ENCODE measurements at places on chromosomes 13 and 19.

DNA sequence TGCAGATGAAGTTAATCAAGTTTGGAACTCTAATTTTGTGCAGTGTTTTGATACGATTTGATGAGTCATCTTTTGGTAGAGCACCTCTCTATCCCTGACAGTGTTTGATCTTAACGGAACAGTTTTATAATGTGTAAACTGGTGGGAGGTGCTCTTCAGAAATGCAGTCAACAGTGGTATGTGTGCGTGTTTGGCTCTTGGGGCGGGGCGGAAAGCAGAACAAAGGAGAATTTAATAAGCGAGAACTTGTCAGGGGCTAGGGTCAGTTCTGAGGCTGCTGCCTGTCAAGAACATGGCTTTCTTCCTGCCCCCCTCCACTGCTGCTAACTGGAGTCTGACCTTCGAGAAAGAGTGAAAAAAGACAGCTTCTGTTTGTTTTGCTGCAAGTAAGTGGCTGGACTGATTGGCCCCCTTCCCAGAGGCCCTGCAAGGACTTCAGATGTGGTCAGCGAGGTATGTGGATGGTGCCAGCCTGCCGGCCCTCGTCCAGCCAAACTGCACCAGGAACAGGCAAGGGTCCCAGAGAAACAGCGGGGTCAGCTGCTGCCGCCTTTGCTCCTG, 40.8 kb downstream of the BBC3 start:
- no peak for DNase-seq

DNA sequence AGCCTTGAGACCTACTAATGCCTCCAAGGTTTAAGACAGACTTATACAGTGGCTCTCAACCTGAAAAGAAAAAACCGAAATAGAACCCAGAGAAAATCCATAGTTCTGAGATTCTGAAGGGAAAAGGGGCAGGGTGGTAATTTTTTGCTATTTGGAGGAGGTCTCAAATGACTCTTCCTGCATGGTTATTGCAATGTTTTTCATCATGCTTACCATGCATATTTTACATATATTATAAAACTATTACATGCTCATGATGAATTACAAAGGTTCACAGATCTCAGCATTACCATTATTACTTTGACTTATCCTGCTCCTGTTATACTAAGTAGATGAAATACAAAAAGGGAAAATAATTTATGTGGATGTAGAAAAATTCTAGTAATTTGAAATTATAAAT, 47.6 kb downstream of the N4BP2L2 start:
- no peak for DNase-seq

- no peak for DNase-seq
Measured at GRCh38 chr13:30857018-30857417, 49.1 kb upstream of the MEDAG start.

- peak; percentile 73 for DNase-seq
Measured at GRCh38 chr19:42295831-42296525, 6.0 kb upstream of the PRR19 start.

- DNase-seq, result no peak
Measured at GRCh38 chr13:91174886-91175501, 172.5 kb upstream of the MIR17HG start.

GRCh38 chr13:113802090-113802531, 43.1 kb downstream of the TMEM255B start:
- no peak for DNase-seq

- DNase-seq, result no peak
Measured at GRCh38 chr13:19817510-19818158, 34.9 kb upstream of the PSPC1 start.

- no peak for DNase-seq
Measured at GRCh38 chr13:30639671-30640070, 22.0 kb downstream of the USPL1 start.

DNA sequence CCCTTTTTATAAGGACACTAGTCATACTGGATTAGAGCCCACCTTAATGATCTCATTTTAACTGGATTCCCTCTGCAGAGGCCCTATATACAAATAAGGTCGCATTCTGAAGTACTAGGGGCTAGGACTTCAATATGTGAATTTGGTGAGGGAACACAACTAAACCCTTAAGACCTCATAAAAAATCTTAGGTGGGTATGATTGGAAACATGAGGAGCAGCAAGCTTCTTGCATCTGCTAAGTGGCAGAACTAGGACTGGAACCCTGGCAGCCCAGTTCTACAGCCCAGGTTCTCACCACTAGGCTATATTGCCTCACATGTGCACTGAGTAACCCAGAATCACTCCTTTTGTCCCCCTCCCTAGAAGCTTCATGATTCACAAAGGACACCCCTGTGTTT, 17.1 kb upstream of the GRWD1 start:
- DNase-seq, result no peak

DNA sequence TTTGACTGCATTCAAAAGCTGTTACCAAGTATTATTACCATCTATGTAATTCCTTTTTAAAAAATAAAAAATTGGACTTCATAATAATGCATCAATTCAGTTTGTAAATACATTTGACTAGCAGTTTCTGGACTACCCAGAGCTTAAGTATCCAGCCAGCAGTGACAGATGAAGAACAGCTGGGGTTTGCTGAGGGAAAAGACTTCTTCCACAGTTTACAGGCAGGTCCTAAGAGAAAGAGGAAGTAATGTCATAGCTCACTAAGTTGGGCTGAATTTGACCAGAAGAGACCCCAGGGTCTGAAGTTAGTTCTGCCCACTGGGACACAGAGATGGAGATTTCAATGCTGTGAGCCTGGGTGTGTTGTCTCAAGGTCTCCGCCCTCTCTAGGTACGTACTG, 96.4 kb downstream of the MBNL2 start:
- no peak for DNase-seq

- DNase-seq, result no peak
Measured at GRCh38 chr13:25934127-25934526, 117.7 kb downstream of the SHISA2 start.

GRCh38 chr13:111241862-111242261, 78.6 kb upstream of the TEX29 start:
- DNase-seq, result no peak

DNA sequence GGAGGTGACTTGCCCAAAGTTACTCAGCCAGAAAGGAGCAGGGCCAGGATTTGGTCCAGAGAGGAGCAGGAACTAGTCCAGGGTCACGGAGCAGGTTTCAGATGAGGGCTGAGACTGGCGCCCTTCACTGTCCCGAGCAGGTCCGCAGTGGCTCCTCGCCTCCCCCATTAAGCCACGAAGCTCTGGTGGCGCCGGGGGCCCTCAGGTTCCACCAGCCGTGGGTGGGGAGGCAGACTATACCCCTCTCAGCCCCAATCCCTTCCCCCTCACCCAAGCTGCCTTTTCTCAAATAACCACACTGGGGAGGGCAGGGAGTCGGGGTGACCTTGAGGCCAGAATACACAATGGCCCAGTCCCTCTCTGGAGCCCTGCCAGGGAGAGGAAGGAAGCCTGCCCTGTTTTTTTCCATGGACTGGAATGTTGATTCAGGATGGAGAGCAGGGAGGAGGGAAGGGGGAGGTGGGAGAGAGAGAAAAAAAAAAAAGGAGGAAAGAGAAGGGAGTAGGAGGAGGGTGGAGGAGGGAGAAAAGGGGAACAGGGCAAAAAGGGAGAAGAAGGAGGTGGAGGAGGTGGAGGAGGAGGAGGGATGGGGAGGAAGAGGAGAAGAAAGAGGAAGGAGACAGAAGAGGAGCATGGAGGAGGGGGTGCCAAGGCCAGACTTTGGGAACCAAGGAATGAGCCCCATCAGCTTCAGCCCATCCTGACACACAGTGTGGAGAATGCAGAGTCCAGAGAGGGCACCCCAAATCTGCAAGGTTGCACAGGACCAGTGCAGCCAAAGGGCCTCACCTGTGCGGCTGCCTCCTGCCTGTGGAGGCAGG, 19.7 kb downstream of the CEACAM16 start:
- no peak for DNase-seq

DNA sequence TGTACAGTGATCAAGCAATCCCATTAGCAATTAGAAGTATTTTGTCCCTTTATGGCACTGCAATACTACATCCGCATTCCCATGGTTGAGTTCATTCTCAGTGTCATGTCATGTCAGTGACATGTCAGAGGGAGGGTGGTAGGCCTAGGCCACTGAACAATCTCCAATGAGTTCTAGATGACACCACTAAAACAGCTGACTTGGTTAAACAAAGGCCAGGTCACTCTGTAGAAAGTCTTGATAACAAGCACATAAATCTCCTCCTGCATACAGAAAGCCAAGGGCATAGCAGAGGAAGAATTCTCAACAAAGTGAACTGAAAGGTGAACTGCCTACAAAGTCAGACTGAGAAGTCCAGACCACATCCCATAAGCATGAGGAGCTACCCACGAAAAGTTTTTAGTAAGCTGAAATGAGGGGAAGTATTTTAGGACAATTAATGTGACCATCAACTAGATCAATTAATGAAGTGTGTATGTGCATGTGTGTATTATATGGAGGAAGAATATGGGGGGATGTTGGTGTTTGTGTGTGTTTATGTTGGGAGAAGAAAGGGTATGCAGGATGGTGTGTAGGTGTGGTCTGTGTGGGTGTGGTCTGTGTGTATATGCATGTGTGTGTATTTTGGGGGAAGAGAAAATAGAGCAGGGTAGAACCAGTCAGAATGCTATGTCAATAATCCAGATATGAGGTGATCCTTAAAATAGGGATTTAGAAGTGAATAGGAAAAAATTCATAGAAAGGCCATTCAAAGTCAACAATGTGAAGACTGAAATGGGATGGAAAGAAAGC, 67.7 kb downstream of the TBC1D4 start:
- no peak for DNase-seq
